ENCODE measurements at places on chromosomes 2 and 18. TPM values are rescaled to one million over a fixed set of nuclear protein-coding genes. Genes with fewer than 3 reads are reported as not detected.

The G6PC2 gene
- not detected for polyA plus RNA-seq

The ITGB6 gene
- polyA plus RNA-seq = not detected

The HOXD10 gene
- polyA plus RNA-seq = 17.2 TPM

The MEIS1 gene
- 3.5 TPM for polyA plus RNA-seq

The SMYD1 gene
- polyA plus RNA-seq = 0.19 TPM

The ANKRD30B gene
- polyA plus RNA-seq = not detected

The NOL4 gene
- polyA plus RNA-seq = 173 TPM

The UGT1A8 gene
- not detected for polyA plus RNA-seq

The MC2R gene
- not detected for polyA plus RNA-seq

The GDF7 gene
- polyA plus RNA-seq = 0.10 TPM

The RND3 gene
- polyA plus RNA-seq = 1.5 TPM

The GAREM2 gene
- polyA plus RNA-seq = 14.9 TPM

The RNF125 gene
- polyA plus RNA-seq = 1.2 TPM

All from brain (organoid and tissue), 16 donors.